Urinary bladder (tissue), 4 donors: ENCODE measurements at places on chromosomes 7 and 10. TPM values are rescaled to one million over a fixed set of nuclear protein-coding genes. Genes with fewer than 3 reads are reported as not detected.
A peak's percentile ranks its signal among the peaks of the same experiment; 100 is the strongest.

GRCh38 chr7:128752251-128752650, 13.1 kb downstream of the CALU start:
- DNase-seq = no peak

DNA sequence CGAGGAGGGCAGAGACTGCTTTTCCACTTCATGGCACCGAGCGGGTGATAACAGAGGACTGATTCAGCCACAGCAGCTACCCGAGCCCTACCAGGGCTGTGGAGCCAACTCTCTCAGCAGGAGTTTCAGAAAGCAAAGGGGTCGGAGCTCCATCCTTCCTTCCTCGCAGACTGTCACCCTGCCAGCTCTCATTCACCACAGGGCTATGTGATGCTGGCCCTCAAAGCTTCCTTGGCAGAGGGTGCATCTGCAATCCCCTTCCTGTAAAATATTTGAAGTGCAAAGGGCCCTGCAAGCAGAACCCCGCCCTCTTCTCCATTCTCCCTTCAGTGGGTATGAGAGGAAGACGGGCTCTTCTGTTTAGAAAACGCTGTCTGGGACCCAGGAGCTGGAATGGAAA, 105.3 kb upstream of the LYZL2 start:
- no peak for DNase-seq

GRCh38 chr7:157795643-157796042, 458.8 kb downstream of the DNAJB6 start:
- DNase-seq = no peak

DNA sequence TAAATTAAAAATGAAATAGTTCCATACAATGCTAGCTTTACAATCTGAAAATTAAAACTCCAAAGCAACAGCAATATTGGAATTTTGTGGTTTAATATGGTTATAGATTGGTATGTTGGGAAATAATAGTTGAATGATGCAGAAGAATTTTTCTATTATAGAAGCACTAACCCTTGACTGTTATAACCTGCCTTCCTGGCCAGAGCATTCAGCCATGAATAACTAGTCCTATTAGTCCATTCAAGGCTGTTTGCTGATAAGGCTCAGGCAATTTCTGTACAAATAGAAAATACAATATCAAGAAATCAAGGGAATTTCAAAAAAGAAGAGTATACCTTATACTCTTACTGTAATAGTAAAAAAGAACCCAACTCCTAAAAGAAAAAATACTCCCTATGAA, 101.6 kb upstream of the SP4 start:
- DNase-seq = no peak

Gene RAMP3
- 51.4 TPM for polyA plus RNA-seq

GRCh38 chr7:28921822-28922221, 36.3 kb downstream of the TRIL start:
- peak; percentile 66 for DNase-seq

GRCh38 chr7:151690606-151691005, 170.9 kb upstream of the RHEB start:
- no peak for DNase-seq

- peak; percentile 25 for DNase-seq
These were observed 85.0 kb downstream of the TMEM106B start for GRCh38 chr7:12296051-12296570.

GRCh38 chr10:1378473-1378872, 322.3 kb downstream of the WDR37 start:
- DNase-seq = no peak

- DNase-seq = no peak
These were observed 28.9 kb upstream of the PPIF start for GRCh38 chr10:79318369-79318768.

Gene MINDY3
- 23.6 TPM for polyA plus RNA-seq

- DNase-seq = no peak
These were observed 58.7 kb downstream of the CYP51A1 start for GRCh38 chr7:92075455-92076158.

DNA sequence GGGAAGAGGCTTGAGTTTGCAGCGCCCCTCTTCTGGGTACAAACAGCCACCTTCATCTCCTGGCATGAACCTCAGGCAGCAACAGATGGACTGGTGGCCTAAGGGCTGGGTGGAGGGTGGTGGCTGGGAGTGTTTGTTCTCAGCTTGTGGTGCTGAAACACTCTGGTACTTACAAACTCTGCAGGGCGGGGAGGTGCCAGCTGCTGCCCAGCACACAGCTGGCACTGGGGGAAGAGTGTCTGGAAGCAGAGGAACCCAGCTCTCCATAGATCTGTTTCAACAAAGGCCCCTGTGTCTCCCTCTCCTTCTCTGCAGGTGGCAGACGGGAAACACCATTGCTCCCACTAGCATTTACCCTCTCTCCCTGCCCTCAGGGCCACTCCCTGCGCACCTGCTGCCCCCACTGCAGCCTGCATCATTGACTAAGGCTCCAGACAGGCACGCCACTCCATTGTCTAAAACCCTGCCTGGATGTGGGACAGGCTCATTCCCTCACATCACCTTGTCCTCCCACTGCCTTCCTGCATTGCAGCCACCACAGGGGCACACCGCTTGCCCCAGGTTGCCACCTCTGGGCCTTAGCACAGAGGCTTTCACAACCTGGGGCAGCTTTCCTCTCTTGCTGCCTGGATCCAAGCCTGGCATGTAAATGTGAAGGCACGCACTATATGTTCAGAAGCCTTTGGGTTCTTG, 6.5 kb downstream of the ARHGAP22 start:
- DNase-seq = no peak

DNA sequence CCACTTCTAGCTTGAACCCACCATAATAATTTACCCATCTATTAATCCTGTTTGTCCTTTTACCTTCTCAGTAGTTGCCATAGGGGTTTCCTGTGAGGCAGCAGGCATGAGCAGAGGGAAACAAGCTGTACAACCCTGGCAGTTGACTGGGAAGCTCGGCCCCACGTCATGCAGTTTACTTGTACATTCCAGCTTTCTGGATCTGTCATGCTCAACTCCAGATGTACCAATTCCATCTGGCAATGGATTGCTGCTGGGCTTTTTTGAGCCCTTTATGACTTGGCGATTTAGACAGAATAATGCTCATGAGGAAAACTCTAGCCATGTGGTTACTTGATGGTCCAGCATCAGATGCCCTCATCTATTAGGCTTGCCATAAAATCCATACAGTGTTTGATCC, 112.5 kb downstream of the GNAI1 start:
- DNase-seq = no peak

DNA sequence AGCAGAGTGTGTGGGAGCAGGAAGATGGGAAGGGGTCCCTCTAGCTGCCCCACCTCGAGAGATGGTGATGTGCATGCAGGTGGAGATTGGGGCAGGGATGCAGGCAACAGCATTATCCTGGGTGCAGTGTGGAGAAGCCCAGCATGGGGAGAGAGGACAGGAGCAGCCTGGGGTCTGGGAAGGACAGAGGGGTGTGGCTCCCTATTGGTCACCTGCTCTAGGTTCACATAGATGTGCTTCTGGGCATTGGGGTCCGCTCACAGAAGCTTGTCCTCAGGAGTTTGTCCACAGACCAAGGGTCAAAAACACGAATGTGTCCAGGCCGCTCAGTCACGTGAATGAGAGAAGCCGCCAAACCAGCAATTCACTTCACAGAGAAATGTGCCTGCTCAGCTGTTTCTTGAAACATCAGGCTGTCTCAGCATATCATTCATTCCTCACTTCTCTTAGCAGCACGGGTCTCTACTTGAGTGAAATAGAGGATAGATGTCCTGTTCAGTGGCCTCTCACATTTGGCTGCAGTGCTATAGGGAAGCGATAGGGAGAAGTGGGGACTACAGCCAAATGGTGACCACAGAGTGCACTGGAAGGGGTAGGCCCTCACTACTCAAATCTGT, 11.5 kb upstream of the SLC29A3 start:
- DNase-seq = no peak

- DNase-seq = no peak
These were observed 299.2 kb upstream of the LRGUK start for GRCh38 chr7:133827707-133828623.

GRCh38 chr10:72140850-72141249, 52.5 kb upstream of the SPOCK2 start:
- DNase-seq = no peak

DNA sequence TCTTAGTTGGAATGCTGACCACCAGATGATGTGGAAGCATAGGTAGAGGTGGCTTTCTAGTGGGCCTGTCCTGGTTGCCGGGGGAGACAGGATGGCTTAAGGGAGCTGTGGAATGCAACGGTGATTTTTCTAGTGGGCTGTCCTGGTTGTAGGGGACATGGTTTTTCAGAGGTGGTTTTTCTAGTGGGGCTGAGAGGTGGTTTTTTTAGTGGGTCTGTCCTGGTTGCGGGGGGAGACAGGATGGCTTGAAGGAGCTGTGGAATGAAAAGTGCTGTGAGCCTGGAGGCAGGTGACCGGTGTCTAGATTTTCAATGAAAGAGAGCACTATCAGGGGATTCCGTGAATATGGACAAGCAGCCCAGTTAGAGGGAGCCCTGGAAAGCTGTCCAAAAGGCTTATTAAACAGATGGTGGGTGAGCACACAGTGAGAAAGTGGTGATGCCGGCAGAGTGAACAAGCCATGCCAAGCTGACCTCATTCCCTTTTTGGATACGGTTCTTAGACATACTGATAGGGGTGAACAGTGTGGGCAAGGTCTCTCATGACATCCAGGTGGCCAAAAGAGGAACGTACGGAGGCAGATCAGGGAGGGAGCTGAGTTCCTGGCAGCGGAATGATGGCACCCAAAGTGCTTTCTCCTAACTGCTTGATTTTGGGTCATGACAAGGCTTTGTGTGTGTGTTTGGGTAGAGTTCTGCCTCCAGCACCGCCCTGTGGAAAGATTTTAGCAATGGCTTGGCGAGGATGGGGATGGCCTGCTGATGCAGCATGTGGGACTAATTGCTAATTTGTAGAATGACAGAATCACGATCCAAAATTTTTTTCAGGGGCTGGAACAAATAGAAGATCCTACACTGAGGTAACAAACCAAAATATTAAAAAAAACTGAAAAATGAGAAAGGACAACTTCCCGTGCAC, 126.6 kb downstream of the TMEM178B start:
- DNase-seq = no peak

DNA sequence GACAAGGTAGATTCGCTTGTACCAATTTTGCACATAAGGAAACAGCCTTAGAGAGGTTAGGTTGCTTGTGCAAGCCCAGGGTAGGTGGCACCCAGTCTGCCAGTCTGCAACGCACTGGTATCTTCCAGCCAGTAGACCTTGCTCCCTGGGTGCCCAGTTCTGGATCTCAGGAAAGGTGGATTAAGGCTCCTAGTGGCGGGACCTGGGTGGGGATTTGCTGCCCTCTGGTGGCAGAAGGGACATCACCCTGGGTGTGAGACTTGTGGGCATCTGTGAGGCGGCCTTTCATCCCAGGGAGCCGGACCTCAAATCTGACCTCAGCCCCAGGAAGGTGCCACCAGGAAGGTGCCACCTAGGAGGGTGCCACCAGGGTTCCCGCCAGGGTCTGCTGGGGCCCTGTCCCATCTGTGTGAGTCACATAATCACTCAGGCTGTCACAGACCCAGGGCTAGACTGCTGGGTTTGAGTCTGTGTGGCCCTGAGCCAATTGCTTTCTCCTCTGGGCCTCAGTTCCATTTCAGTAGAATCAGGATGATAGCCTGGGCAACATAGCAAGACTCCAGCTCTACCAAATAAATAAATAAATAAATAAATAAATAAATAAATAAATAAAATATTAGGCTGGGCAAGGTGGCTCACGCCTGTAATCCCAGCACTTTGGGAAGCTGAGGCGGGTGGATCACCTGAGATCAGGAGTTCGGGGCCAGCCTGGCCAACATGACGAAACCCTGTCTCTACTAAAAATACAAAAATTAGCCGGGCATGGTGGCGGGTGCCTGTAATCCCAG, 5.3 kb upstream of the PRKRIP1 start:
- no peak for DNase-seq

- no peak for DNase-seq
These were observed 36.6 kb downstream of the DNMBP start for GRCh38 chr10:99973190-99973589.

DNA sequence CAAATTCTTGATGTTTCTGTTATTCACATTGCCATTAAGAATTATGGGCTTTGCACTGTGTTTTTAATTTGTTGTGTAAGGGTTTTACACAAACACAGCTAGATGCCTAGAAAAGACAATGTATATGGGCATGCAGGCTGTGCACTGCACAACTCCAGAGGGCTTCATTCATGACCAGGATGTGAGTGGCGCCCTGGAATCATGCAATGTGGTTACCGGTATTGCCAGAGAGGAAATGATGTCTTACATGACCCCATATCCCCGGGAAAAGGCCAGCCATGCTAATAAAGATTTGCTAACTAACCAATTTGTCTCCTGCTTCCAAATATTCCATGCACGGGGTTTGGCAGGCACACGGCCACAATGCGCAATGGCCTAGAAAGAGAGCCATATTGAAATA, 16.9 kb downstream of the KCNMA1 start:
- DNase-seq = no peak

Gene CRYGN
- polyA plus RNA-seq = 0.67 TPM

Gene ETV1
- polyA plus RNA-seq = 3.5 TPM

- no peak for DNase-seq
These were observed 32.9 kb upstream of the ELFN1 start for GRCh38 chr7:1637155-1637554.

DNA sequence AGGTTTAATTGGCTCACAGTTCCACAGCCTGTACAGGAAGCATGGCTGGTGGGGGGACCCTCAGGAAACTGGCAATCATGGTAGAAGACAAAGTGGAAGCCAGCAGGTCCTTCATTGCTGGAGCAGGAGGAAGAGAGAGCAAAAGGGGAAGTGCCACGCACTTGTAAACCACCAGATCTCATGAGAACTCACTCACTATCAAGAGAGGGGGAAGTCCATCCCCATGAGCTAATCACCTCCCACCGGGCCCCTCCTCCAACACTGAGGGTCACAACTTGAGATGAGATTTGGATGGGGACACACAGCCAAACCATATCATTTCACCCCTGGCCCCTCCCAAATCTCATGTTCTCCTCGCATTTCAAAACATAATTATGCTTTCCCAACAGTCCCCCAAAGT, 171.9 kb upstream of the CACNA2D1 start:
- no peak for DNase-seq

DNA sequence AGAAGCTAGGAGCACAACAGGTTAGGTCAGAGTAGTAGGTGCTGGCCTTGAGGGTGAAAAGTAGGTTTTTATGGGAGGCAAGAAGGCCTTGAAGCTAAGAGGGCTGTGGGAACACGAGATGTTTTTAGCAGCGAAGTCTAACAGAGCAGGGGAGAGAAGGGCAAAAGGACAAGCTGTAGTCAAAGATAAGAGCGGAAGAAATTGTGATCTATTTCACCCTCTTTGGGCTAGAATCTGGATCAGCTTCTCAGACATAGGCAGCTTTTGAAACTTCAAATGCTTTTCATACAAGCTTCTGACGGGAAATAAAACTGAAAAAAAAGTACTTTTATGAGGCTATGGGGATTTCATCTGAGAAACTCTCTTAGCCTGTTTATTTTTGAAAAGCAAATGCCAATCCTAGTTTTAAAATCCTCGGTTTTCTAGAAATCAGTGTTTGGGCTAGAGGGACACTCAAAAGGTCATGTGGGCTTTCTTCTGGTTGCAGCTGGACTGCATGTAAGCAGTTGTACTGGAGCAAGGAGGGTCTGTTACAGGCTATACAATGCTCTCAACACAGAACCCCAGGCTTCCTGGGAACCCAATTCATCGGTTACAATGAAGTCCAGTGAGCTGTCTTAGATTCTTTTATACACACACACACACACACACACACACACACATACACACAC, 83.6 kb downstream of the RNF216 start:
- no peak for DNase-seq

Gene PTPRE
- polyA plus RNA-seq = 5.7 TPM

Gene SLC26A4
- 0.37 TPM for polyA plus RNA-seq
